Right renal cortex interstitium (tissue), 3 donors: ENCODE measurements at places on chromosomes 6 and 20.

DNA sequence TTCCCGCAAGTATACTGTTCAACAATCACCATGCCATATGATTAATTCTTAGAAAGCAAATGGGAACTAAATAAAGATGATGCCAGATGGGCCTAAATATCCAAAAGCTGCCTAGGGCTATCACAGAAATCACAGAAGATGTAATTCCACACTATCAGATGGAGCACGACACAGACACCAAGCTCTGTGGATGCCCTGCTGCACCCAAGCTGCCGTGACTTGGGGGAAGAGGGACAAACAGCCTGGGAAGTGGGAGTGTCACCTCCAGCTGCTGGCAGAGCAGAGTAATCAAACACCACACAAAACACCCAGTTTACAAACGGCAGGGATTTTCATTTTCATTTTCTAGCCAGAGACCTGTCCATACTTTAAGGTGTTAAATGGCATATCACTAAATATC is 35.7 kb downstream of the PDE10A start:
- DNase-seq, result no peak

DNA sequence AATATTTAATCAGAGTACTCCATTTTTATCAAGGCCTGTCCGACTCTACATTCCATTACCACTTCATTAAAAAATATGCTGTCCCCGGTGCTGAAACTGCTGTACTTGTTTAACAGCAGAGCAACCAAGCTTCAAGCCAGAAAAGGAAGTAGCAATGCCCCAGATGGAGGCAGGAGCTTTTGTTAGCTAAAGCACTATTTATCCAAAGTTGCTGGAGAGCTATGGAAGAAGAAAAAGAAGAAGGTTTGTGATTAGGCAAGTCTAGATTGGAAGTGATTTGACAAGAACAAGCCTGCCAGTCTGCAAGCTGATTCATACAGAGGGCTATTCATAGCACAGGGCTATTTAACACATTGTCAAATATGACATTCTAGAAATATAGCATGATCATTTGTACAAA is 160.9 kb upstream of the SPTLC3 start:
- peak; percentile 8 for DNase-seq

- DNase-seq, result no peak
These were observed 106.9 kb downstream of the RNGTT start for GRCh38 chr6:88856566-88856965.

- DNase-seq, result no peak
These were observed 15.0 kb downstream of the GRM4 start for GRCh38 chr6:34130862-34131261.

- DNase-seq, result no peak
These were observed 4.5 kb upstream of the ZNF831 start for GRCh38 chr20:59159091-59159490.

GRCh38 chr20:17619351-17620093 is 49.6 kb downstream of the DSTN start:
- DNase-seq, result no peak

DNA sequence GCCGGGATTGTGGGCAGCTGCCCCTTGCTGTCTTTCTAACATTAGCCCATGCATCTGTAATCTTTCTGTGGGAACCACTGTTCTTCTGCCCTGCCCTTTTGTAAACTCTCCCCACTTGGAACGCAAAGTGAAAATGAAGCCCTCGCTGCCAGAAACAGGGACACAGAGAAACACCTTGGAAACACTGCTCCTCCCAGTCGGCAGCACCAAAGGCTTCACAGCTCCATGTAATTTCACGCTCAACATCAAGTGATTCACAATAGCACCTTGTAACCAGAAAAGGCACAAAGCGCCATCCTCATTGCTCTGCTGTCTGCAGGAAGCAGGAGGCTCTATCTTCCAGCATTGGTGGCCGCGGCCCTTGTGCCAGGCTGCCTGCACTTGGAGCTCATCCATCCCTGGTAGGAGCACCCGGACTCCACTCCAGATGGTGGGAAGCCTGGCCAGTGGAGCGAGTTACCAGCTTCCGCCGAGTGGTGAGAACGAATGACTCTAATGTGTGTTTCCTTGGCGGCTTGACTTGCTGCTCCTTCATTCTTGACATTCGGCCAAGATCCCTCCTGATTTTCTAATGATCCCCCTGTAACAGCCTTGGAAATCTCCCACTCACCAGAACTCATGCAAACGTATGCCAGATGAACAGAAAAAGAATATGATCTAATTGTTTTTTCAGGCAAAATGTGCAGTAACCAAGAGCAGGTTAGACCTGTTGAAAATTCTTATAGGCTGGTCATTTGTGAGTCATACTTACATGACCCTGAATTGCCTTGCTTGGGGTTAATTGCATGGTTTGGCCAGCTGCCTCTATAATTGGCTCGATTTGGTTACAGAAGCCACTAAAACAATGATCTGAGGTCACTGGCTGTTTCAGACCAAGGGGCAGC is 169.1 kb upstream of the CDYL start:
- no peak for DNase-seq

- no peak for DNase-seq
These were observed 5.1 kb downstream of the MOCS1 start for GRCh38 chr6:39929039-39929732.

DNA sequence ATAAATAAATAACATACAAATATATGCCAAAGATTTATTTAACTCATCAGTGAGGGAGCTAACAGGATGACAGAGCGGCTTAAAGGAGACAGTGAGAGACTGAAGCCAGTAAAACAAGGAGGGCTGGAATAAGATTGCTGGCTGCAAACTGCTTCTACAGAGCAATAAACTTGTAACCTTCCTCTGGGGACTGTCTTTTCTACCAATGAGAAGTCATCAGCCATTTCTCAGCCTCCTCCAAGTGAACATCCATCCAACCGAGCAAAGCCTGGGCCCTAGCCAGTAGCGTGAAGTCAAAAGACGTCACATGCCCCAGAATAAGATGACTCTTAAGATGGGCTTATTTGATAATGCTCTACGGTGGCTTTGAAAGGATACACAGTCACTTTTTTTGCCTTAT is 42.5 kb downstream of the CPXM1 start:
- DNase-seq, result no peak

DNA sequence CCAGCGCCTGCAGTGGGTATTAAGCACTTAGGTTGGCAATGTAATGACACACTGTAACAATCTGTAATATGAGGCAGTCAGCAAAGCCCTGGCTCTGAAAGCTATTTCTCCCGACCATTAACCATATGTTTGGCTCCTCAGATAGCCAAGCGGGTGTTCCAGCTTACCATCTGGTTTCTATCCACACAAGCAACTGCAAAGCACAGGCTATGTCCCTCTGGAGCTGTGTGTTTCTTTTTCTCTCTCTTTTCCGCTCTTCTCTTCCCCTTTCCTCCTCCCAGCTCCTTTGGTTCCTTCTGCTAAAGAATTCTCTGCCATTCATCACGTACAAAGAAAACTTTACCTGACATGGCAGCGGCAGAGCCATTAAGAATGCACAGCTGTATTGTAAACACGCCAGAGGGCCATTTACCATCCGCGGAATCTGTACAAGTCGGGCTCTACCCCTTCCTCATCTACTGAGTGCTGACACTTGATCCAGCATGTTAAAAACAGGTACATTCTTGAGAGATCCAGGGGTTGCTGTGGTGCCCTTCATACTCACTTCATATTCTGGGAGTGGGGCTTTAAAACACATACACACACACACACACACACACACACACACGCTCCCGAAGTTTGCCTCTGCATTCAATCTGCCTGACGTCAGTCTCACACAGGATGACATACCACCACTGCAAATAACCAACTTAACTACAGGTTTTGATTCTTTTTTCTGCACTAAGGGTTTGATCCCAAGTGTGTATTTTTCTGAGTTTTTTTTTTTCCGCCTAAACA is 77.2 kb downstream of the BACH2 start:
- peak; percentile 78 for DNase-seq

GRCh38 chr6:144036064-144036834 is 28.2 kb upstream of the PLAGL1 start:
- DNase-seq, result no peak

- no peak for DNase-seq
These were observed 244.7 kb downstream of the TFAP2C start for GRCh38 chr20:56873836-56874235.

DNA sequence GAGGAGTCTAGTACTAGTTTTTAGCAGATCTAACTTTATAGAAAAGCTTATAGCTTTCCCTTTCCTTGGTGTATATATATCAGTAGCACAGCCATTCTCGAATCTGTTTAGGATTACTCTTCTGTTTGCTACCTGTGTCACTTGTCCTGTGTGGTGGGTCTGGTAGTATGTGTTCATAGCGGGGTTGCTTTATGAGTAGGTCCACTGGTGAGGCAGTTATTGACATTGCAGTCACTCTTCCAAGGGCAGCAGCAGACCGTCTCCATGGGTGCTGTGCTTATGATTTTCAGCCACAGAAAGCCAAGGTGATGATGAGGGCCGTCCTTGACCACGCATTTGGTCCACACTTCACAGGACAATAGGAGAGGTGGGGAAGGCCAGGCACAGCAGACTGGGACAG is 171.5 kb downstream of the CDKAL1 start:
- DNase-seq, result no peak

- DNase-seq, result no peak
These were observed 192.2 kb upstream of the FAM83B start for GRCh38 chr6:54654381-54654780.

DNA sequence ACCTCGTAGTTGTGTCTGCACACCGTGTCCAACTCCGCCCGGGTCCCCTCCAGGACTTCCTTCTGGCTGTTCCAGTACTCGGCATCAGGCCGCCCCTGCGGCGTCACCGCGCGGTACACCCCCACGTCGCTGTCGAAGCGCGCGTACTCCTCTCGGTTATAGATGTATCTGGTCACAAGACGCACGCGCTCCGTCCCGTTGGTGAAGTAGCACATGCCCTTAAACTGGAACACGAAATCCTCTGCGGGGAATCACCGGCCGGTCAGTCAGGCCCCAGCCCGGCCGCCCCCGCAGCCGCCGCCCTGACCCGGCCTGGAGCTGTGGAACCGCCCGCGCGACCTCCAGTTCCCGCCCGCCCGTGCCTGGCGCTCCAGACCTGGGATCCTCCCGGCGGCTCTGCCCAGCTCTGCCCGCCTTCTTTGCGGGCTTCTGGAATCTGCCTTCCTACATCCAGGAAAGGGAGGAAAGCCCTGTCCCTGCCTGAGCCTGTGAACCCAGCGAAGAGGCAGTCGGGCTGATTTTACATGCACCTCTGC is 1.6 kb downstream of the HLA-DQB1 start:
- DNase-seq, result no peak

DNA sequence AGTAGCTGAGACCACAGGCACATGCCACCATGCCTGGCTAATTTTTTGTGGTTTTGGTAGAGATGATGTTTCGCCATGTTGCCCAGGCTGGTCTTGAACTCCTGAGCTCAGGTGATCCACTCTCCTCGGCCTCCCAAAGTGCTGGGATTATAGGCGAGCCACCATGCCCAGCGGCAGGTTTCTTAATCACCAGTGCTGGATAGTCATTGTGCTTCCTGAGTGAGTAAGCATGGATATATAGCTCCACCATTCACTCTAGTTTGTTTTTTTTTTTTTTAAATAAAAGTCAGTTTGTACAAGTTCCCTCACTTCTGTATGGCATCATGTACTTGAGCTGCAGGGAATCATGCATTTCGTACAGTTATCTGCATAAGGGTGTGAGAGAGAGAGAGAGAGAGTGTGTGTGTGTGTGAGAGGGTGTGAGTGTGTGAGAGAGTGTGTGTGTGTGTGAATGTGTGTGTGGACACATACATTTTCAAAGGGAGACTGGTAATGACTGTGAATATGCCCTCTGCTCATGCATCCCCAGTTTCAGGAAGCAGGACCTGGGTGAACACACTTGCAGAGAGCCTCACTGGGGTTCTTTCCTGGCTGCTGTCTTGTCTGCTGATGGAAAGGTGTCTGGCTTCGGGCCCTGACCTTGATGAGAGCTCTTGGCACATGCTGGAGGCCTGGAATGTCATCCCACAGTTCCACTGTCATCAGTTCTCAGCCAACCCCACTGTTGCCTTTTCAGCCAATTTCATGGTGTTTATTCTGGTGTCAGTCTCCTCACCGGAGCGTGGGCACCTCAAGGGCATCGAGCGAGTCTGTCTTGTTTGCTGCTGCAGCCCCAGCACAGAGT is 65.0 kb upstream of the XRN2 start:
- no peak for DNase-seq

DNA sequence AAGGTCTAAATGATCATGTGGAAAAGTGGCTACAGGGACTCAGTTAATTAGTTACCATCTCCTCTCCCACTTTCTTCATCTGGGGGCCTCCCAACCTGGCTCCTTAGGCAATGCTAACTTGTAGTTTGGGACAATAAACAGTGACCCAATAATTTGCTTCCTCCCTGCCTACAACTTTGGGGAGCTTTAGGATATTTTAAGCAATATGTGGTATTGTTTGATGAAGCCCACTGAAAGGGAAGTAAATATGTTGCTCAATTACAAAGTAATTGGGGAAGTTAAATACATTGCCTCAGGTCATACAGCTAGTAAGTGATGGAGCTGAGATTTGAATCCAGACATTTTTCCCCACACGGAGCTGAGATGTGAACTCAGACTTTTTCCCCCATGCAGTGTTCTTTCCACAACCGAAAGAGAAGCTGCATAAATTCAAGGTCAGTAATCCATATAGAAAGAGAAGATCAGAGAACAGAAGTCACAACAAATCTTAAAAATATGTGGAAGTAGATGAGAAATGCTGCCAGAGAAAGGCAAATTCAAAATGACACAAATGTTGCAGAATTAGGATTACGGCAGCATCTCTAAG is 26.6 kb downstream of the ZHX3 start:
- DNase-seq, result no peak

GRCh38 chr6:103000688-103001087 is 1607.2 kb downstream of the GRIK2 start:
- DNase-seq, result no peak

DNA sequence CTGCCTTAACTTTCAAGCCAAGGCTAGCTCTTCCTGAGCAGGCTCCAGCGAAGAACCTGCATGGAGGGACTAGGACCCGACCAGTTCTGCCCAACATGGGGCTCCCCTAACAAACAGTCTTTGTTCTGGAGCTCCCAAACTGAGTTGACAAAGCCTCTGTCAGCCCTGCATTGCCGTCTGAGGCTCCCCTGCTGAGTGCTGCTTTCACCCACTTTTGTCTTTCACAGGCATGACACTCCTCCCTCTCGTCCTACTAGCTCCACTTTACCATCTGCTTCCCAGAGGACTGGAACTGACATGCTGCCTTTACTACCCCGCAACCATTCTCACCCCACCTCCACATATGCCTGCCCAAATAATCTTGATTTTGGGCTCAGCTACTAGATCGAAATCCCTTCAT is 45.1 kb upstream of the B4GALT5 start:
- DNase-seq, result no peak

GRCh38 chr6:138785980-138786379 is 9.9 kb upstream of the ECT2L start:
- no peak for DNase-seq

DNA sequence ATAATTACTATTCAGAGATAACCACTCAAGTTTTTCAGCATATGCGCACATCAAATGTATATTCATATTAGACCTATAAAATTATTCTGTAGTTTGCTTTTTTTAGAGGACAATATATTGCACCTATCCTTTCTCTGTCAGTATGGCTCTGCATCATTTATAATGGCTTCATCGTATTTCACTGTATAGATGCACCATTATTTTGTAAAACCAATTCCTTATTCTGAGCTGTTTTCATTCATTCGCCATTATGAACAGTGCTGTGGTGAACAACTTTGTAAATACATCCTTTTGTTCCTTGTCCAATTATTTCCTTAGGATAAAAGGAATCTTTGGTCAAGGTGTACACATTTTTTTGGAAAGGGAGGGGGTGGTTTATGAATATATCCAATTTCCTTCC is 29.2 kb upstream of the BCAS4 start:
- DNase-seq, result no peak

GRCh38 chr20:22775671-22776139 is 191.3 kb upstream of the FOXA2 start:
- DNase-seq, result no peak

- DNase-seq, result no peak
These were observed 555 bp upstream of the ZBTB46 start for GRCh38 chr20:63831646-63831992.
